ENCODE measurements at places on chromosomes 4 and X. TPM values are rescaled to one million over a fixed set of nuclear protein-coding genes. Genes with fewer than 3 reads are reported as not detected.

GYPE gene
- total RNA-seq = not detected

PNMA6A gene
- total RNA-seq = 0.14 TPM

- DNase-seq = no peak
Observed at GRCh38 chr4:17376205-17376604, 135.7 kb downstream of the QDPR start.

DNA sequence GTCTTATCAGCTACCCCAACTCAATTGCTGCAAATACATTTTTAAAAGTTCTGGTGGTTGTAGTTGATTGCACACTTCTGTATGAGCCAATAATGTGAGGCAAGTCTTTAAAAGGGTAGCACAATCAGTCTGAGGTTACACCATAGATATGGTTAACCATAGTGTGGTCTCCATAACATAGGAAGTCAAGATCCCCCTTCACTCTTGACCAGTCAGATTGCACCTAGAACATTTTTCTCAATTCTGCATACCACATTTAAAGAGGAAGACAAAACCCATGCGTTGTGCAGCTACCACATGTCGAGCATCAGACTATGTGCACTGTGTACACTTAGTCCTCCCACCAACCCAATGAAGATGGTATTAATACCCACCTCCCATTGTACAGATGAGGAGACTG is 26.5 kb upstream of the CYBB start:
- no peak for DNase-seq

DNA sequence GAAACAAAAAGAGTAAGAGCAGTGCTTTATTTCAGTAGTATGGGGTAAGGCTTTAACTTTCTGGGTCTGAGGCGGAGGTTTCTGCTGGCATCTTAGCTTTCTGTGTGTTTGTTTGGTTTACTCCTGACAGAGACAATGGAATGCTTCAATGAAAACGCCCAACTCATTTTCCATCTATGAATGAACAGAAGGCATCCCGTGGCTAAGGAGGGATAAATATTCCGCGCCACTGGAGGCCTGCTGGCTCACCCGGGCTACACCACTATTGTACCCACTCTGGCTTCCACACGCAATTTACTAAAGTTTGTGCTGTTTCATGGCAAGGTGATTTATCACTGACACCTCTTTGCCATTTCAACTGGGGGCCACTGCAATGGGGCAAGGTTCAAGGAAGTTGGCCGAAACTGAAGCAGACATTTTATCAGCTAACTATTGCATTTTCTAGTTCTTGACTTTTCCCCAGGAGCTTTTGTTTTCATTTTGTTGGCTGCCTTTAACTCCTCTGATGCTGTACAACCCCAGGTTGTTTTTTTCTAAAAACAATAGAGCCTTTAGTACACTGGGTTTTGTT is 32.8 kb upstream of the PPARGC1A start:
- DNase-seq = no peak

DNA sequence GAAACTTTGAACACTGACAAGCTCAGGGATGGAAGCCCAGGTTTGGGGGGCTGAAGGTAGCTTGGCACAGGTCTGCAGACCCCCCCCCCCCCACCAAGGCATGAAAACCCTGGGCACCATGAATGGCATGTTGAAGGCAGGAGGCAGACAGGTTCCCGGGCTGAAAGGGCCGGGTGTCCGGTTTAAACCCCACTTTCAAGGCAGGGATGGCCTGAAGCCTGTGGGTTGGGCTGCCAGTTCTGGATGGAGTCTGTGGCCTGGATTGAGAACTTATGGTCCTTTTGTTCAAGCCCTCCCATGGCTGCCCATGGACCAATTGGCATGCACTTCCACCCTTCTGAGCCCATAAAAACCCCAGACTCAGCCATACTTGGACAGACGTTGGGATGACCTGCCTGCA is 616.9 kb downstream of the ADGRL3 start:
- no peak for DNase-seq

- no peak for DNase-seq
Observed at GRCh38 chr4:144185086-144185485, 44.6 kb upstream of the GYPA start.

Measured in prostate gland (tissue), 2 donors.